ENCODE measurements at places on chromosomes 4 and X.

GRCh38 chrX:54540289-54540688, 10.3 kb downstream of the GNL3L start:
- DNase-seq = no peak

DNA sequence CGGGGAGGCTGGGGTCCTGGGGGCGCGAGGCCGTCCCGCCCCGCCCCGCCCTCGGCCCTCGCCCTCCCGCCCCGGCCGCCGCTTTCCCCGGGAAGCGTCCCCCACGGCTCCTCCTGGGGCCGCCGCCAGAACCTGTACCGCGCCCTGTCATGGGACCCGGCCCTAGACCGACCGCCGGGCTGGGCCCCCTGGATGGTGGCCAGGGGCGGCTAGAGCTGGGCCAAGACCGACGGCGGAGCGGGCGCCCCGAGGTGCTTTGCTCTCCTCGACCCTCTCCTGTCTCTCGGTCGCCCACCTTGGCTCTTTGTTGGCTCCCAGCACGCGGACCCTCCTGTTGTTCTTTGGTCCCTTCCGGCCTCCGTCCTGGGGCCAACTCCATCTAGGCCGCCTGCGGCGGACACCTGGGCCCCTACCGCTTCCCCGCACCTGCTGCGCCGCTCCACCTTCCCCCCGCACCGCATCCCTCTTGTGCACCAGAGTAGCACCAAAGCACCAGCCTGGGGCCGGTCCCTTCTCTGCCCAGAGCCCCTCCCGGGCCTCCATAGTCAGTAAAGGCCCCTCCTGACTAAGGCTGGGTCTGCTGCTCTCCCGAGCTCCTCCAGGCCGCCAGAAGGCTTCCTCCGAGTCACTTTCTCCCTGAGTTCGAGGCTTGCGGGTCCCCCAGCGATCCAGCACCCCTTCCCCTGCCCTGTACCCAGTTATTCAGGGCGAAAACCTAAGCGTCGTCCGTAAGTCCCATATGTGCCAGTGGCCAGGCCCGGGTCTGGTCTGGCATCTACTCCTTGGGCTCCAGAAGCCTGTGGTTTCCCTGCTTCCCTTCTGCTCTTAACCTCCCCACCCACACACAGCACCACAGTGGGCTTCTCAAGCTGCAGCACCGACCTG, 587 bp downstream of the TACC3 start:
- DNase-seq = peak; percentile 44

- no peak for DNase-seq
Measured at GRCh38 chr4:183747380-183747779, 88.3 kb downstream of the TRAPPC11 start.

- peak; percentile 76 for DNase-seq
Measured at GRCh38 chr4:181301735-181302710, 941.2 kb upstream of the TENM3 start.

DNA sequence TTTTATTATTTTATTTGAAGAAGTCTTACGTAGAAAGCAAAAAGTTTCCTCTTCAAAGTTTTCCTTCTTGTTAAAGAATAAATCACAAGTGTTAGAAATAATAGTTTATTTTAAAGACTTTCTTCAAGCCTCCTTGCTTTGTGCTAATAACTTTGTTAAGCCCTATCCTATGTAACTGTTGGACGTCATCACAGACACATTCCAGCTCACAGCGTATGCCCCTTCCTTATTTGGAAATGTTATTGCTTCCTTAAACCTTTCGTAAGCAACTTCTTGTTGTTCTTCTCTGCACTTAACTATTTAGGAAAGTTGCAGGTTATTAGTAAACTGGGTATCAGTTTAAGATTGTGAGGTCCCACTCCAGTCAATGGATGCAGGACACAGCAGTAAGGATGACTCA, 7.6 kb upstream of the SRD5A3 start:
- no peak for DNase-seq

GRCh38 chr4:77126809-77127208, 30.2 kb upstream of the CCNG2 start:
- no peak for DNase-seq

- DNase-seq = no peak
Measured at GRCh38 chrX:135324463-135324862, 15.2 kb downstream of the ETDC start.

GRCh38 chr4:16278178-16278577, 51.9 kb upstream of the TAPT1 start:
- DNase-seq = no peak

GRCh38 chr4:38565271-38566199, 98.5 kb upstream of the KLF3 start:
- DNase-seq = no peak

- DNase-seq = no peak
Measured at GRCh38 chr4:86152454-86152853, 207.4 kb downstream of the MAPK10 start.

- DNase-seq = no peak
Measured at GRCh38 chrX:120564925-120565324, 4.2 kb upstream of the CUL4B start.

GRCh38 chrX:44392767-44393166, 49.3 kb upstream of the EFHC2 start:
- DNase-seq = no peak

DNA sequence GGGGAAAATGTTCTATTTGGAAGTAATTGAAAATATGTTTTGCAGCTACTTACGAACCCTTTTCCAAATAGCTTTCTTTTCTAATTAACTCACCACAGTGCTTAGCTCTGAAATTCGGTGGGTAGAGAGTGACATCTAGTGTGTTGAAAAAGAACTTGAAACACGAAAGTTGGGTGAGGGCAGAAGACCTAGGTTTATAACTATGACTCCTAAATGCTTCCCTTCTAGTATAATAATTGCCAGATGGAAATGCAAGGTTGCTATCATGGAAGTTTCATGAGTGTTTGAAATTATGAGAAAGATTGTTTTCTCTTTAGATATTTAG, 77.3 kb upstream of the NOCT start:
- DNase-seq = no peak

GRCh38 chrX:71181558-71181909, 36.9 kb downstream of the NLGN3 start:
- DNase-seq = peak; percentile 28

DNA sequence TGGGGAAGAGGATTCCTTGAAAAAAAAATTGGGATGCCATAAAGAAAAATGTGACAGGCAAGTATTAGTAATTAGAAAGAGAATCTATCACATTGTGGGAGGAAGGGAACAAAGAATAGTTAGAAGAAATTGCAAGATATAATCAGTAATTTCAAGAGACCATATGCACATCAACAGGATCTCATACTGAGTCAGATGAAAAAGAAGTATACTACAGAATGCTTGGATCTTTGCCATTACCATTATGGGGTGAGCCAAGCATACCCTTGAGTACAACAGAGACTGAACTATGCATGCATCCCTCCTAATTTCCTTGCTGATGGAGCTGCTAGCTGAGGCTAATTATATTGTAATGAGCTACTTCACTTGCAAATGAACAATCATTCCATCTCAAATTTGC, 287.6 kb downstream of the PAPSS1 start:
- DNase-seq = no peak

DNA sequence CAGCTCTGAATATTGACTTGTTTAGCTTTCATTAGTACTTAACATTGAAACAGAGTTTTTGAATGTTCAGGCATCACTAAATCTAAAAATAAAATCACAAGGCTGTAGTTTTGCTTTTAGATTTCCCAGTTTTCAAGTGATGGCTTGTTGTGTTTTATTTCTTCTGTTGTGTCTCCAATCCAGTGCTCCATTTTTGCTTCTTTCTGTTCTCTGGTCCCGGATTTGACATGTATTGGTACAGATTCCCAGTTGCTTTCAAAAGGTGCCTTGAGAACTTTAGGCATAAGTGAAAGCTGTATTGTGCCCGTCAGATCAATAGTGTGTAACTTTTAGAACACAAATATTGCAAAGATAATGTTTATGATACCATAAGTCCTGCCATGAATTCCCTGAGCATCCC, 53.2 kb downstream of the ARHGAP10 start:
- DNase-seq = no peak

DNA sequence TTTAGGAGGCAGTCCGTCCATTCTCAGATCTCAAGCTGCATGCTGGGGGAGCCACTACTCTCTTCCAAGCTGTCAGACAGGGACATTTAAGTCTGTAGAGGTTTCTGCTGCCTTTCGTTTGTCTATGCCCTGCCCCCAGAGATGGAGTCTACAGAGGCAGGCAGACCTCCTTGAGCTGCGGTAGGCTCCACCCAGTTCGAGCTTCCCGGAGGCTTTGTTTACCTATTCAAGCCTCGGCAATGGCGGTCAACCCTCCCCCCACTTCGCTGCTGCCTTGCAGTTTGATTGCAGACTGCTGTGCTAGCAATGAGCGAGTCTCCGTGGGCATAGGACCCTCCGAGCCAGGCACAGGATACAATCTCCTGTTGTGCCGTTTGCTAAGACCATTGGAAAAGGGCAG, 10.7 kb upstream of the ADH5 start:
- no peak for DNase-seq

DNA sequence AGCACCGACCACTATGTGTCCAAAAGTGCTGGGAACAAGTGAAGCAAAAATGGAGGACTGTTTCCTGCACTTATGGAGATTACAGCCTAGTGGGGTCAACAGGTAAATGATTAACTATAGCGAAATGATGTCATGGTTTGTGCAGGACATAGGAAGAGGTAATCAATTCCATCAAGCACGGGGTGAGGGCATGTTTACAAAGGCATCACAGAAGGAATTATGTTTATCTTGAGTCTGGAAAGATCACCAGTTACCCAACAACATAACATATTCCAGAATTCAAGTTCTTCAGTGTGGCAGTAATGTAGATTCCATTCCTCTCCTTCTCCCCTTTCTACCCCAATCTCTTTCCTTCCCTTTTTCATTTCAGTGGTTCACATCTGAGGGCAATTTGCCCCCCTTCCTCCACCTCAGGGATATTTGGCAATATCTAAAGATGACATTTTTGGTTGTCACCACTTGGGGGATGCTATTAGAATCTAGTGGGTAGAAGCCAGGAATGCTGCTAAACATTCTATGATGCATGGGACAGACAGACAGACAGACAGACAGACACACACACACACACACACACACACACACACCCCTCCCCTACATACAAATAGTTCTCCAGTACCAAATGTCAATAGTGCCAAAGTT, 24.1 kb downstream of the FAM47E start:
- no peak for DNase-seq

GRCh38 chr4:127586922-127587571, 45.7 kb upstream of the INTU start:
- no peak for DNase-seq

DNA sequence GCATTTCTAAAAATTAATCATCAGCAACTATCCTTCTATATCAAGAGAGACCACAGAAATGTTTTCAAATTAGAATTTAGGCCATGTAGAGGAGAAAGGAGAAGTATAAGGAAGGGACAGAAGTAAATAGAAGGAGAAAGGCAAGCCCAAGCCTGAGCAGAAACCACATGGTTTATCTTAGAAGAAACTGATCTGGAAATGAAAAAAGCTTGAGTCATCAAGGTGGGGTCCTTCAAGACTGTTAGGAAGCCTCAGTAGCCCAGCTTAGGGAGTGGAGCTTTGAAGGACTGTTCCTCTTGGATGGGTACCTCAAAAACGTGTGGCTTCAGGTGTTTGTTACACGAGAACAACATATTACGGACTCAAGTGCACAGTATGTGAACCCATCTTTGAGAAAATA, 4.5 kb downstream of the BMX start:
- no peak for DNase-seq

- DNase-seq = peak; percentile 52
Measured at GRCh38 chr4:68732653-68733466, 62.4 kb upstream of the UGT2B15 start.

GRCh38 chr4:54058171-54058570, 6.2 kb downstream of the CHIC2 start:
- DNase-seq = no peak

- DNase-seq = no peak
Measured at GRCh38 chrX:141669689-141670088, 28.9 kb downstream of the SPANXD start.

GRCh38 chrX:19659929-19660328, 144.6 kb upstream of the MAP3K15 start:
- no peak for DNase-seq

- no peak for DNase-seq
Measured at GRCh38 chr4:84944947-84945346, 21.5 kb downstream of the WDFY3 start.

GRCh38 chr4:188455062-188455752, 316.0 kb downstream of the TRIML1 start:
- DNase-seq = no peak

- peak; percentile 26 for DNase-seq
Measured at GRCh38 chrX:19904778-19905367, 17.5 kb upstream of the SH3KBP1 start.

DNA sequence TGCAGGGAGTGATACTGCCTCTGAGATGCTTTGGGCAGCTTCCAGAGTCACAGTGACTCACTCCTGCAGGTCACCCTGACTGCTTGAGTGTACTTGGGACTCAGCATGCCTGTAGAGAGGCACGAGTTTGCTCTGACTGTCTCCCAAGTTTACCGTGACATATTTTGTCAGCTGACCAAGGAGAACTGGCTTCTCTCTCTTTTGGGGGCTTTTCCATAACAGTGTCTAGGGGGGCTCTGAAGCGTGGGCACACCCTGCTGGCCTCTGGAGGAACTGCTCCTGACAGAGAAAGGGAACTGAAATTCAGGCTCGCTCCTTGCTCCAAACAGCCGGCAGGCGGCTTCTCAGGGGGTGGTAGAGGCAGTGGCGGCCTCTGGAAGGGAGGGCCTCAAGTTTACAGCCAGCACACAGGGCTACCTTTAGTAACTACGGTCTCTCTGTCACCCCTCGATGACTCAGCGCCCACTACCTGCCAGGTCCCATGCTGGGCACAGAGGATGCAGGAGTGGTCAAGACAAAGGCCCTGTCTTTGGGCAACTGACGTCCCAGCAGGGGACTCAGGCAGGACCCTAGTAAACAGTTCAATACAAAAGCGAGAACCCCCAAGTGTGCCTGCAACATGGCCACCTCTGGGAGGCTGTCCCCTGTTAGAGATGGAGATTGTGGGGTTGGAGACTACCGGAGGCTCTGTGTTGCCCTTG, 17.8 kb downstream of the ZNF185 start:
- no peak for DNase-seq

DNA sequence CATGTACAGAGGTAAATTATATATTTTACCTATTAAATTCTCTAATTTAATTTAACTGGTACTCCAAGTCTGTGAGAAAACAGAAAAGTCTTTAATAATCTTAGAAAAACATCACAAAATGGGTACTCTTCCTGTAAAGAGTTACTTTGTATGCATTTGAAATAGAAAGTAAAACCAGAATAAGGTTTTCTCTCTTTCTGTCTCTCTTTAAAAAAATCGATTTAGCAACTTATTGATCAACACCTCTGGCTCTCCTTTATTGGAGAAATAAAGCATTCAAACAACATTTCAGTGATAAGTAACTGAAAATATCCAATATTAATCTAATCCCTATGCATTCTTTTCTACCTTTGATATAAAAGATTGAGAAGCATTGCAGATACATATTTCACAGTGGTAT, 27.4 kb downstream of the ATOH1 start:
- DNase-seq = no peak
